ENCODE measurements at places on chromosomes 16 and 17.

- DNase-seq, result no peak
Measured at GRCh38 chr16:88069397-88070168, 118.3 kb downstream of the BANP start.

DNA sequence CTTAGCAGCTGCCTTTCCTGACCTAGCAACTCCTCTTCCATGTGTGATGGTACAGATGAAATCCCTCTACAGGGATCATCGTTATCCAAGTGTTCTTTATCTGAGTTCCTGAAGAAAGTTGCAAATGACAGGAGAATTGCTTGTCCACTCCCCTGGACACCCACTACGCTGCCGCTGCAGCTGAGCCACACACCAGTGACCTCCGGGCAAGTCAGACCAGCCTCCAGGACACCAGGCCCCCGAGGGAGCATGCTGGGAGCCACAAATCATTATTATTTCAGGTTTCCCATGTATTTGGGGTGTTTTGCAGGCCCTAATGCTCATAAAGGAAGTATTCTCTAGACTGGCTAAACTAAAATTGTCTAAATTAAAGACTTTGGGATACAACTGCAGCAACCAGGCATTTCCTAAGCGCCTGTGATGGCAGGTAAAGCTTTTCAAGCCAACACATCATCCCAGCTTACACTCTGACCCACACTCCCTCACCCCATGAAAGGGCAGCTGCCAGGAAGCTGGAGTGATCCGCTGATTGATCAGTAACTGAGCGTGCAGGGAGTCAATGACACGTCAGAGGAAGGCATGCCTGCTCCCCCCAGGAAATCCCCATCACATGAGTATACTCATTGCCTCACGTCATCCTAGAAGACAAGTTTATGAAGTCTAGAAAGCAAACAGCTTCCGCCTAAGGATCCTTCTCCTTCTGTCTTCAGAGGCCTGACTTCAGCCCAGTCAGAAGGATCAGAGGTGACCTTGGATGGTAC is 14.4 kb downstream of the FA2H start:
- DNase-seq, result no peak

DNA sequence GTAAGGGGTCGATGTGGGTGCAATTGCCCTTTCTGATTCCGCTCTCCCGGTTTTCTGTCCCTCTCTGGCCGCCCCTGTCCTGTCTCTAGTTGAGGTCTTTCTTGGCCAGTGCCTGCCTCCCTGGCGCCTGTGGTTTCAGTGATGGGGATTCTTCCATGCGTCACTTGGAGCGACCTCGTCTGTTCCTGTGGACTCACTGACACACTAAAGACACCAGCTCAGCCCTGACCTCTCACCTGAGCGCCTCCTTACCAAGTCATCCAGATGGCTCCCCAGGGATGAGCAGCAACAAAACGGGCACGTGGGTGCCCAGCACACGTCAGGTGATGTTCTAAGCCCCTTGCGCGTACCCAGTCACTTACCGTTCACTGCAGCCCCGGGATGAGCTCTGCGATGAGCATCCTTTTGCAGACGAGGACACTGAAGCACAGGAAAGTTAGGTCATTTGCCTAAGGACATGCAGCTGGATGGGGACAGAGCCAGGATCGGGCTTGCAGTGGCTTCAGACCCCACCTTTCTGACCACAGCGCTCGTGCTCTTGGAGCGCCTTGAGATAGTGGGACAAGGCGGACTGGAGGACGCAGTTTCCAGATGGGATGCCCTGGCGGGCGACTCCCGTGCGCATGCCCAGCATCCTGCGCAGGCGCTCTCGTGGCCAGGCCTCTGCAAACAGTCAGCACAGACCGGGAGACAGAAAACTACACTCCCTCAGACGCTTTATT is 11.5 kb upstream of the LGALS3BP start:
- DNase-seq, result no peak

GRCh38 chr16:49575346-49576172 is 202.0 kb downstream of the C16orf78 start:
- no peak for DNase-seq

DNA sequence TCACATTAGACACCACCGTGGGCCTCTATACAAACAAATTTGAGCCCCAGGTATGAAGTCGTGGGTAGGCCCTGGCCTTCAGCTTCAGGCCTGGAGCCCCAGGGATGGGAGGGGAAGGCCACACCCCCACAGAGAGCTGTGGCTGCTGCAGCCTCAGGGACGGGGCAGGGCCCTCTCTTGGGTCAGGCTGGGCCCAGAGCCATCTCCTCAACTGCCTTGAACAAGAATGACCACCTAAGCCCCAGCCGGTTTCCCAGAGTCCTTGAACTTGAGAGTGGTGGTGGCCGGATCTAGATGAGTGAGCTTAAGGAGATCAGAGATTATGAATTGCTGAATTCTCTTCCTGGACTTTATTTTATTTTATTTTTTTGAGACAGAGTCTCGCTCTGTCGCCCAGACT is 18.6 kb downstream of the SCNN1B start:
- DNase-seq, result no peak

DNA sequence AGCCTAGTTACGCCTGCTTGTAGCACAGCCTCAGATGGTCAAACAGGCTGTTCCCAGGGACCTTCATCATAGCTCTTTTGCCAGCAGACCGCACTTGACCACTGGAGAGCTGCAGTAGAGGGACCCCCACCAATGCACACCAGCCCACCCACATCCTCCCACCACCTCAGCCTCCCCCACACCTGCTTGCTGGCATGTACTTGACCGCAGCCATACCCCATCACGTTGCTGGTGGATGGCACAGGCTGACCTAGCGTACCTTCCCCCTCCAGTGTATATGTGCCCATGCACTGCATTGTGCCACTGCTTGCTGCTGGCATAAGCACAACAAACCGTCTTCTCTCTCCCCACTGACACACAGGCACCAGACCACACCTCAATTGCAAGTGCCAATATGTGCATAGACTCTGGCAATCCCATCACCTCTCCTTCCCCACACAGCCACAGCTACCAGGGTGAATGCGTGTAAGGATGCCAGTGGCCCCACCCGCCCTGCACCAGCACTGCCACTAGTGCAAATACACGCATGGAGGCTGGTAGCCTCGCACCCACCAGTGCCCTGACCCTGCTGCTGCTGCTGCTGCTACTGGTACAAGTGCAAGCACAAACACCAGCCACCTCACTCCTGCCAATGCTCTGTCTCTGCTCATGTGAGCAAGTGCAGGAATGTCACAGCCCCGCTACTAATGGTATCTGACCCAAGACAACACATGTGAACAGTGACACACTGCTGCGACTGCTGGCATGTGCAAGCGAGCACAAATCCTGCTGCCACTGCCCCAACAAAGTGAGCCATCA is 1377.6 kb downstream of the CDH11 start:
- DNase-seq, result no peak

DNA sequence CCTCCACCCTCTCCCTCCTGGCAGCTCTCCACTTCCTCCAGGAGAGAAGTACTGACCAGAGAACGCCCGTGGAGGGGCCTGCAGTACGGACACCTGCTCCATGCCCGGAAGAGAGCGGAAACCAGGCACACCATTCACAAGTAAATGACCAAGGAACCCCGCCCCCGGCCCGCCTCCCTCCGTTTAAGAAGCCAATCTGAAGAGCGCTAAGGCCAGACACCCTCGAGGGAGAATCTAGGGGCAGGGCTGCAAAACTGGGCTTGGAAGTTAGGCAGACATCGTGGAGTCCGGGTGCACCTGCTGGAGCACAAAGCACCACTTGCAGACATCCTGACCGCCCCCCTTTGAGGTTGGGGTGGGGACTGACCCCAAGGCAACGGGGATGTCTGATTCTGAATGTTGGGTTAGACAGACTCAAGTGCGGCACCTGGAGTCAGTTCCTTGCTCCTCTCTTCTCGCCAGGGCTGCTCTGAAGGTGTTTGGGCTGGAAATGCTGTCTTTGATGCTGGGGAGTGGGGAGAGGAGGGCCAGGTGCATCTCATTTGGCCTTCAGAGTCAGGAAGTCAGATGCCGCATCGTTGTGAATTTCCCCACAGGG is 964 bp upstream of the FAAP100 start:
- DNase-seq, result peak; percentile 57

GRCh38 chr17:53336281-53336680 is 486.4 kb upstream of the KIF2B start:
- DNase-seq, result no peak

GRCh38 chr16:71192387-71192786 is 38.1 kb downstream of the HYDIN start:
- no peak for DNase-seq

DNA sequence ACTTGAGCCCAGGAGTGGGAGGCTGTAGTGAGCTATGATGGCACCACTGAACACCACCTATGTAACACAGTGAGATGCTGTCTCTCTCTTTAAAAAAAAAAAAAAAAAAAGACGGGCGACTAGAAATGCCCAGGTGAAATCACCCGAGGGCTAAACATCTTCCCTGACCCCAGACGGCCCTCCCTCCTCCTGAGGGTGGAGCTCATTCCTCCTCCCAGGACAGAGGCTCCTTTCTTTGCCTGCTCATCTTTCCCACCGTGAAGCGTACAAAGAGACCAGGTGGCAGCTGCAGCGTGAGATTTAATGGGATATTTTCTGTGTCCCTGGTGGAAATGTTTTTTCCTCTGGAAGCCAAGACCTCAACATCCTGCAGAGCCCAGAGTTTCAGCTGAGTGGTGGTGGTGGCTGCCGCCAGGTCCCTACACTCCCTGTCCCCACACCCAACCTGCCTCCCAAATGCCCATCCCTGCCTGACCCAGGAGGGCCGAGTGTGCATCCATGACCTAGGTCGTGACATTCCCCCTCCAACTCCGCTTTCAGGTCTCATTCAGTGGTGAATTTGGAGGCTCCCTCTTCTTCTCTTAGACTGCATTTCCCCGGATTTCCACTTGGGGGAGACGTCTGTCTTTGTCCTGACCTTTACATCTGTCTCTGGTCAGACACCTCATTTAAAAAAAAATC is 14.4 kb upstream of the GPRC5B start:
- no peak for DNase-seq

- DNase-seq, result no peak
Measured at GRCh38 chr16:86771506-86772460, 193.4 kb downstream of the FOXL1 start.

DNA sequence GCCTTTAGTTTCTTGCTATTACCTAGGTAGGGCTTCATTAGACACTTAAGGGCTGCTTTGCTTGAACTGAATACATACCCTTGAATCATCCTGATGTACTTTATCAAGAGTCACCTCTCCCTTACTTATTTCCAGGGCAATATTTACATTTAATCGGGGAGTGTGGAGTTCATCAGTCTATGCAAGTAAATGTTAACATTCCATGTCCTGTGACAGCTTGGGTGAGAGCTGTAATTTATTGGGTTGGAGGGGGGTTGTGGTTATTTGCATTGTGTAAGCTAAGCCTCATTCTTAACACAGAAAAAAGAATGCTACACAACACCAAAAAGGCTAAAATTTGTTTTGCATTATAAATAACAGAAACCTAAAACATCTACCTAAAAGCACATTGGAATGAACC is 16.7 kb downstream of the KCNJ16 start:
- DNase-seq, result no peak

GRCh38 chr16:69056421-69056820 is 49.0 kb upstream of the HAS3 start:
- DNase-seq, result no peak

GRCh38 chr17:44353672-44354331 is 8.7 kb downstream of the GRN start:
- no peak for DNase-seq

Data from stimulated activated CD8-positive, alpha-beta memory T cell treated with anti-CD3 and anti-CD28 coated beads, Interleukin-4, amount 100 ng/mL, for 4 hours (primary cell).